Effector memory CD8-positive, alpha-beta T cell (primary cell): ENCODE measurements at places on chromosomes 4 and X.

GRCh38 chr4:148030193-148030873 is 298.4 kb downstream of the ARHGAP10 start:
- no peaks in the 10 kb centered on the region for H3K27me3 ChIP-seq
- no peaks in the 10 kb centered on the region for H3K4me1 ChIP-seq
- no peaks in the 10 kb centered on the region for H3K36me3 ChIP-seq
- no peak for DNase-seq
- no peak overlapping the region for H3K27ac ChIP-seq
- H3K4me3 ChIP-seq: no peak overlapping the region

DNA sequence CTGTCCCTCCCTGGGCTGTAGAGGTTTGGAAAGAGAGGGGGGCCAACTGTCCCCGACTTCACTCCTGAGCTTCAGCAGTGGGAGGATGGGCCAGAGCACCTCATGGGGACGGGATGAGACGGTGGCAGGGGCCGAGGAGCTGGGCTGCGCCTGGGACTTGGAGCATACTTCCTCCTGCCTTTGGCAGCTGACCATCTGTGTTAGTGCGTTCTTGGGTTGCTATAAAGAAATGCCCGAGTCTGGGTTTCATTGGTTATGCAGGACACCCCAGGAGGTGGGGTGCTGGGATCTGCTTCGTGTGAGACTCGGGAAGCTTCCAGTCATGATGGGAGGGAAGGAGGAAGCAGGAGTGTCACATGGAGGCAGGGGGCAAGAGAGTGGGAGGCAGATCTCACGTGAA is 7.4 kb downstream of the PSAPL1 start:
- H3K27ac ChIP-seq: no peak overlapping the region
- peaks cover 12% of the 10 kb centered on the region for H3K27me3 ChIP-seq
- DNase-seq: no peak
- no peak overlapping the region for H3K4me3 ChIP-seq

- H3K4me1 ChIP-seq: no peaks in the 10 kb centered on the region
- H3K27ac ChIP-seq: no peak overlapping the region
- H3K27me3 ChIP-seq: peaks cover 26% of the 10 kb centered on the region
- no peak for DNase-seq
- H3K36me3 ChIP-seq: no peaks in the 10 kb centered on the region
These were observed 896 bp downstream of the KDR start for GRCh38 chr4:55124322-55125076.

- H3K36me3 ChIP-seq: no peaks in the 10 kb centered on the region
- peak overlapping the region; percentile 72 for H3K27ac ChIP-seq
- no peak overlapping the region for H3K4me3 ChIP-seq
- H3K4me1 ChIP-seq: peaks cover 8% of the 10 kb centered on the region
- H3K27me3 ChIP-seq: no peaks in the 10 kb centered on the region
These were observed 200.4 kb downstream of the PTTG2 start for GRCh38 chr4:38160487-38161207.

DNA sequence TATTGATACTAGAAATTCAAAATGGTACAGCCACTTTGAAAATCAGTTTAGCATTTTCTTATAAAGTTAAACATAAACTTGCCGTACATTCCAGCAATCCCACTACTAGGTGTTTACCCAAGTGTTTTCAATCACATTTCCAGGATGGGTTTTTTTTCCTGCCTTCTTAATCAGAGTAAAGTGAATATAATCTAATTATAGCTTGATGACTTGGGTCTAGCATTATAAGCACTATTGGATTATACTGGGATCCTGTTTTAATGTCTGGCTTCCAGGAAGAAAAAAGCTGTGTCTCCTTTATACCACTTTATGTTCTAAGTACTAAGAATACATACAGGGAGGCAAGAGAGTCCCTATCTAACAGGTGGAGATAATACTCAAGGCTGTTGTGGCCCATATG is 103.3 kb upstream of the KLHL13 start:
- no peaks in the 10 kb centered on the region for H3K36me3 ChIP-seq
- no peaks in the 10 kb centered on the region for H3K4me1 ChIP-seq
- H3K27ac ChIP-seq: no peak overlapping the region
- H3K4me3 ChIP-seq: no peak overlapping the region
- no peaks in the 10 kb centered on the region for H3K27me3 ChIP-seq

GRCh38 chr4:93960450-93960849 is 131.9 kb downstream of the ATOH1 start:
- H3K4me1 ChIP-seq: no peaks in the 10 kb centered on the region
- no peak for DNase-seq
- no peak overlapping the region for H3K27ac ChIP-seq
- no peak overlapping the region for H3K4me3 ChIP-seq
- H3K36me3 ChIP-seq: no peaks in the 10 kb centered on the region

- H3K4me1 ChIP-seq: no peaks in the 10 kb centered on the region
- H3K36me3 ChIP-seq: no peaks in the 10 kb centered on the region
- no peak overlapping the region for H3K4me3 ChIP-seq
- DNase-seq: no peak
- H3K27me3 ChIP-seq: no peaks in the 10 kb centered on the region
These were observed 213.6 kb upstream of the NRK start for GRCh38 chrX:105608745-105609144.

DNA sequence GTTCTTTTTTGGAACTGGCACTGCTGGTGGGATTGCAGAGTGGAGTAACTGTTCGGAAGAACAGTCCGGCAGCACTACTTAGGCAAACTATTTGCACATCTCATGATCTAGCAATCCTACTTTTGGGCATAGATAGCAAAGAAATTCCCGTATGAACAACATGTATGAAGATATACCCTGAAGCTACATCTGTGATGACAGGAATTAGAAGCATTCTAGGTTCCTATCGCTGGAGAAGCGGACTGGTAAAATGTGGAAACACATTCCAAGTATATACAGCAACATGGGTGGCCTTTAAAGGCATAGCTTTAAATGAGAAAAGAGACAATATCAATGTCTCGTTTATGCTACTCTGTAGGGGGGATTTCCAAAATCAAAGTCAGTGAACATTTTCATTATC is 3.1 kb downstream of the DCAF16 start:
- H3K36me3 ChIP-seq: peaks cover 36% of the 10 kb centered on the region
- no peak for DNase-seq
- peak overlapping the region; percentile 90 for H3K4me3 ChIP-seq
- H3K27me3 ChIP-seq: no peaks in the 10 kb centered on the region
- peak overlapping the region; percentile 85 for H3K27ac ChIP-seq

DNA sequence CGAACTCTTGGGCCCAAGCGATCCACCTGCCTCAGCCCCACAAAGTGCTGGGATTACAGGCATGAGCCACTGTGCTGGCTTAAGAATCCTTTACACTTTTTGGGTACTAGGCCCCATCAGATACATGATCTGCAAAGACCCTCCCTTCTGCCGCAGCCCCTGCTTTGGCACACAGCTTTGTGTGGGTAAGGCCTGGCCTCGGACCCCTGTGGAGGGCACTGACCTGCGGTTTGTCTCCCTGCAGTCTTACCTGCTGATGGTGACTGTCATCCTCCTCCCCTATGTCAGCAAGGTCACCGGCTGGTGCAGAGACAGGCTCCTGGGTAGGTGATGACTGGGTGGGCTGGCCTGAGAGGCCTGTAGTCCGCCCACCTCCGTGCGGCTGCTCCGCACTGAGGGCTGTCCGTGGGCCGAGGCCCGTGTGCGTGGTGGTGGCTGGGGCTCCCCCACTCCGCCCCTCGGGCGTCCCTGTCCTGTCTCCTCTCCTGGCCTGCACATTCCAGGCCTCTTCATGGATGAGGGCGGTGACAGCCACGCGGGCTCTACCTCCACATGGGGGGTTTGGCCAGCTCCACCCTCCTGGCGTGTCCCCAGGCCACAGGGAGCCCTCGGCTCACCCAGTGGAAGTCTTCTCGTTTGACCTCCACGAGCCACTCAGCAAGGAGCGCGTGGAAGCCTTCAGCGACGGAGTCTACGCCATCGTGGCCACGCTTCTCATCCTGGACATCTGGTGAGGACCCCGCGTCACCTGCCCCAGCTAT is 18.0 kb downstream of the DGKQ start:
- peaks cover 37% of the 10 kb centered on the region for H3K36me3 ChIP-seq
- DNase-seq: no peak
- H3K4me3 ChIP-seq: no peak overlapping the region
- H3K27ac ChIP-seq: peak overlapping the region; percentile 72

GRCh38 chr4:137530176-137530575 is 2.1 kb downstream of the PCDH18 start:
- no peak for DNase-seq
- no peaks in the 10 kb centered on the region for H3K27me3 ChIP-seq
- H3K36me3 ChIP-seq: no peaks in the 10 kb centered on the region
- H3K4me1 ChIP-seq: no peaks in the 10 kb centered on the region
- H3K27ac ChIP-seq: no peak overlapping the region
